ENCODE measurements at places on chromosomes 6 and 20. TPM values are rescaled to one million over a fixed set of nuclear protein-coding genes. Genes with fewer than 3 reads are reported as not detected.

NOX3 gene
- total RNA-seq: not detected

IL22RA2 gene
- not detected for total RNA-seq

BYSL gene
- 7.6 TPM for total RNA-seq

GRCh38 chr6:109058620-109059019 is 36.0 kb downstream of the SESN1 start:
- no peak for DNase-seq

- DNase-seq: no peak
Observed at GRCh38 chr6:123316733-123317323, 319.9 kb downstream of the TRDN start.

DNA sequence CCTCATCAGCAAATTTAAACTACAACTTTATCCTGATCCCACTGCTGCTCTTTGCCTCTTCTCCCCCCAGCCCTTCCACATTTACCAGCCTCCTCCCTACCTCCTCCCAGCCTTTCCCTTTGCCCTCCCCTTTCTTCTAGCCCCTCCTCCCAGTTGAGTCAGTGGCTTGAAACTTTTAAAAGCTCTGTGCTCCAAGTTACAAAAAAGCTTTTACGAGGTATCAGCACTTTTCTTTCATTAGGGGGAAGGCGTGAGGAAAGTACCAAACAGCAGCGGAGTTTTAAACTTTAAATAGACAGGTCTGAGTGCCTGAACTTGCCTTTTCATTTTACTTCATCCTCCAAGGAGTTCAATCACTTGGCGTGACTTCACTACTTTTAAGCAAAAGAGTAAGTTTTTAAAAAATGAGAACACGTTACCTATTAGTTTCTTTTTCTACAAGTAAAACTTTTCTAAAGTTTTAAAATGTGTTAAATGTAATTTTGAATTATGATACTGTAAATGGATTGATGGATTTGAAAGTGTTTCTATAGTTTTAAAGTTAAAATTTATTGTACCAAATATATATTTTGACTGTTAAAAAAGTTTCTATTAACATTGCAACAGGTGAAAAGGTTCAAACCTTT is at the start of gene GJA1:
Gene GJA1, plus strand, starts transcription at position 203 of the 626 bp plus-strand sequence. CDS start 11,202 bp downstream, outside the sequence.
- no peak for DNase-seq

GRCh38 chr6:98107801-98108200 is 726.6 kb upstream of the POU3F2 start:
- DNase-seq: no peak

GRCh38 chr6:166998256-166999144 is 697 bp upstream of the CEP43 start:
- peak; percentile 41 for DNase-seq

DNA sequence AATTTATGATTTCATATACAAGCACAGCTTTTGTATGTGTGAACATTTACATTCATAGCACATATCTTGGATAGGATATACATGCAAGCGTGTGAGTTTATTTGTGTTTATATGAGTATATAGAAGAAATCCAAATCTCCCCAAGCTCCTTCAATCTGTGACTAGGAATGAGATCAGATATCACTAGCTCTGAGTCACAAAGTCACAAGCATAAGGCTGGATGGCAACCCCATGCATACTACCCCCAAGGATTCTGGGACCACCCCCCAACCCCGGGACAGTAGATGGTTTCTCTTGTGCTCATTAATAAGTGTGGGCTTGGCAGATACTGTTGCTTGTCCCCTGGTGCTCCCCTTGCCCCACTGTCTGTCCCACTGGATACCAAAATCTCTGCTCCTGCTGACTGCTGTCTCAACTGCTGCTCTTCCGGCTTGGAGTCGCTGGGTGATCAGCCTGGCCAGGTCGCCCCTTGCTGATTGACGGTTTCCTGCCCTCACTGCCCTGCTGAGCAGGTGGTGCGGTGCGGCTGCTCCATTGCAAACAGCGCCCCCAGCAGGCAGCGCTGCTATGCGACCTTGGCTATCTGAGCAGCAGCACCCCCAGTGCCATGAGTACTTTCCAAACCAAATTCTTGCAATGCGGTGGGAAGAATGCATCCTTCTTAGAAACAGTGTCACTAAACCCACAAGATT is 279.4 kb downstream of the CD83 start:
- DNase-seq: no peak

HLA-G gene
- not detected for total RNA-seq

PDE7B gene
- 5.2 TPM for total RNA-seq

- DNase-seq: no peak
Observed at GRCh38 chr6:17719323-17720041, 12.8 kb upstream of the NUP153 start.

GRCh38 chr6:157093536-157093935 is 229.8 kb downstream of the TMEM242 start:
- DNase-seq: no peak

GRCh38 chr20:9417665-9418064 is 96.7 kb upstream of the LAMP5 start:
- no peak for DNase-seq

DNA sequence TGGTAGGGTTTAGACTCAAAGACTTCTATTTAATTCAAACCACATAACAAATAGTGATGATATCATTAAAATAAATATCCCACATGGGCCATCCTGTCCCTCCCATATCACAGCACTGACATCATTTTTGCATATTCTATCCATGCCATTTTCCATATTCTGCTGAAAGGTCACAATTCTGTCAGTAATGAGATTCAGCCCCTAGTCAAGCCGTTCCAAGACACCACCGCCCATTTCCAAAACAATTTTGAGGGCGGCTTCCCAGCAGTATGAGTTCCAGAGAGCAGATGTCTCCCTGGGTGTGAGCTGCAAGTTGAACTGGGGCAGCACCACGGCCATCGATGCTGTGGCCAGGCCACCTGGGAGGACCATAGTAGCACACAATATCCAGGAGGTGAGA is 65.1 kb upstream of the PLEKHG1 start:
- DNase-seq: no peak

DNA sequence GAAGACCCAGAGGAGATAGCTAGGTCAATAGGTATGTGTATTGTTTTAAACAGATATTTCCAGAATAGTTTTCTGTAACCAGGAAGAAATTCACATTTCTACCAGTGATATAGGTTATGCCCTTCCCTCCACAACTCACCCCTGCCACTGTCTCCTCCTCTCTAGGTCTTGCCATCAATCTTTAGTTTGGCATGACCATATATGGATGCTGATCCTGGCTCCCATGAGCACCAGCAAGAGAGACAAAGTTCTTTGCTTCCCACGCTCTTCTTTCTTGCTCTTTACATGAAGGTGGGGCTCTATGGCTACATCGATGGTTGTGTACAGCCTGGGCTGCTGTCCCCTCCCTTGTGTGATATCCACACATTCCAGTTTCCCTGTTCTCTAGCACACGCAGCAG is 459.4 kb upstream of the ID4 start:
- DNase-seq: no peak

ERVFRD-1 gene
- 0.14 TPM for total RNA-seq

BACH2 gene
- 1.9 TPM for total RNA-seq

FOXQ1 gene
- 1.1 TPM for total RNA-seq

DNA sequence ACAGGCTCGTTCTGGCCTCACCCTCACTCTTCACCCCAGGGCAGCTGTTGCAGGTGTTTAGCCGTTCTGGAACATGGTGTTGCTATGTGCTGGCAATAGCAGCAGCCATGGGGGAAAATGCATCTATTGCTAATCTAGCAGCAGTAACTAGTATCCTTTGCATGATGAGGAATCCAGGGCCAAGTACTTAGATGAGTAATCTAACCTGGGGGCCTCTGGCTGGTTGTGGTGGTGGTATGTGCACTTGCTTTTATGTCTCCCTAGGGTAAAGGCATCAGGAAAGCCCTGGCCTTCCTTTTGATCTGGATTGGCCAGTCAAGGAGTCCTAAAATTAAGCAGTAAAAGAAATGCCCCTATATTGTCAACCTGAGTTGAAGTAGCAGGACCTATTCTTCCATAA is 594.5 kb upstream of the MAP3K7 start:
- DNase-seq: no peak

DNA sequence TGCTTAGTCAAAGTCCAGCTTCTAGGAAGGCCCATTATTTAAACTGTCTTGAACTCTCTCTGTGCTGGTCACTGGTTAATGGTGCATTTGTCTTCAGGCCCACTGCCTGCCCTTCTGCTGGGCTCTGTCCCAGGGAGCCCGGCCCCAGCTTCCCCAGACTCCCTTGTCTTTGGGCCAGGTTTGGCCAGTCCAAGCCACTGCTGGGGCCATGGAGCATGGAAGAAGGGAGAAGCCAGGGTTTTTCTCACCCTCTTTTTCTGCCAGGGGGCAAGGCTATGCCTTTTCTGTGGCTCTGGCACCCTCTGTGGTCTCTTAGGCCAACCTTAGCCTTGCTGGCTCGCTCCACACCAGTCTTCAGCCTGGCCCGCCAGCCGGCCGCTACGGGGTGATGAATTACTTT is 390.0 kb upstream of the SULF2 start:
- no peak for DNase-seq

DNA sequence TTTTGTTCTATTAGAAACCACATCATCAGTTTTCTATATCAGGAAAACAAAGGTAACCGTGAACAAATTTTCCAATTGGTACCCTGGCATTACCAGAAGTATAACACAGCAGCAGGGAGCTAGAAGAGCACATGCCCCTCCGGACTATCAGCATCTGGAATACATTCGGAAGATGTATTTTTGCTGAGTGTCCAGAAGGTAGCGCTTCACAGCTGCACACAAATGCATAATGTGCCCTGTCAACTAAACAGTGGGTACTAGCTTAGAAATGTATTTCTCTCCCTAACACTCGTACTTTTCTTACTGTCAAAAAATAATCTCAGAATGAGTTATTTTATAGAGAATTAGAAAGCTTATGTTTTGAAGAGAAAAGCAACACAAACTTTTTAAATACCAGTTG is 77.6 kb downstream of the HUS1B start:
- DNase-seq: no peak

DNA sequence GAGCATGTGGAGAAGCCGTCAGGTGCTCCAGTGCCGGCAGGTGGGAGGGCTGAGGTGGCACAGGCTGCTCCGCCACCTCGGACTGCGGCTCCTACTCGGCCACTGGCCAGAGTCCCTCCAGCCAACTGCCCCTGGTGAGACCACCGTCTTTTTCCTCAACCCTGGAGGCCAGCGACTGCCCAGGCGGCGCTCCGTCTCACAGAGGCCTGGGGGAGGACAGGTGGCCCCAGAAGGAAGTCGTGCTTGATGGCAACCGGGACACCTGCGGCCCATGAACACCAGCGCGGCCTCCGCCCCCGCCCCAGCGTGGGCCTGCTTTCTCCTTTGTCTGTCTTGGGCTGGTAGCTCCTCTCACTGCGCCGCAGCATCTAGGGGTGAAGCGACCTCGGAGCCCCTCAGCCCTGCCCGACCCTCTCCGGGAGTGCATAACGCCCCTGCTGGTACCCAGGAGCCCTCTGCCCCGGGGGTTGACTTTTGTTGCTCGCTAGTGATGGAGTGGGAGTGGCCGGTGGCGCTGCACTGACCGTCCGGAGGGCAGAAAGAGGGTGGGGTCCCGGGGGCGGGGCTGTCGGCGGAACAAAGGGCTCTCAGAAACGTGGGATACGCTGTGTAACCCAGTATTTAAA is 706 bp upstream of the TUBB2B start:
- no peak for DNase-seq

PI3 gene
- total RNA-seq: not detected

DNA sequence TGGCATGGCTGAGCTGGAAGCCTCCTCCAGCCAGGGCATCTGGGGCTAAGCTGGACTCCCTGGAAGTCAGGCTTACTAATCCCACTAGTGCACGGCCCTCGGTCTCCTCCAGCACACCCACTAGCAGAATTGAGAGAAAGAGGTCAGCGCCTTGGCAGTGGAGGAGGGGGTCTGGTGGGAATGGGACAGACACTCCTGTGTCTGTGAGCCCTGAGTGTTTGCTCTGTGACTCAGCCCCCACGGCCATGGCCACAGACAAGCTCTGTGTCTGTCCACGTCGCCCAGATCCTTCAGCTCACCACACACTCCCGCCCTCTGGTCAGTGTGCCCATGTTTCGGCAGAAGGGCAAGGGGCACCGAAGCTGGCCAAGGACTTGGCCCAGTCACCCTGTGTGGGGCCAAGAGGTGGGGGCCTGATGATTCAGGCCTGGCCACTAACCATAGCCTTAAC is 8.8 kb downstream of the MDFI start:
- no peak for DNase-seq

GRCh38 chr20:4683261-4683660 is 38.4 kb upstream of the PRND start:
- no peak for DNase-seq

DNA sequence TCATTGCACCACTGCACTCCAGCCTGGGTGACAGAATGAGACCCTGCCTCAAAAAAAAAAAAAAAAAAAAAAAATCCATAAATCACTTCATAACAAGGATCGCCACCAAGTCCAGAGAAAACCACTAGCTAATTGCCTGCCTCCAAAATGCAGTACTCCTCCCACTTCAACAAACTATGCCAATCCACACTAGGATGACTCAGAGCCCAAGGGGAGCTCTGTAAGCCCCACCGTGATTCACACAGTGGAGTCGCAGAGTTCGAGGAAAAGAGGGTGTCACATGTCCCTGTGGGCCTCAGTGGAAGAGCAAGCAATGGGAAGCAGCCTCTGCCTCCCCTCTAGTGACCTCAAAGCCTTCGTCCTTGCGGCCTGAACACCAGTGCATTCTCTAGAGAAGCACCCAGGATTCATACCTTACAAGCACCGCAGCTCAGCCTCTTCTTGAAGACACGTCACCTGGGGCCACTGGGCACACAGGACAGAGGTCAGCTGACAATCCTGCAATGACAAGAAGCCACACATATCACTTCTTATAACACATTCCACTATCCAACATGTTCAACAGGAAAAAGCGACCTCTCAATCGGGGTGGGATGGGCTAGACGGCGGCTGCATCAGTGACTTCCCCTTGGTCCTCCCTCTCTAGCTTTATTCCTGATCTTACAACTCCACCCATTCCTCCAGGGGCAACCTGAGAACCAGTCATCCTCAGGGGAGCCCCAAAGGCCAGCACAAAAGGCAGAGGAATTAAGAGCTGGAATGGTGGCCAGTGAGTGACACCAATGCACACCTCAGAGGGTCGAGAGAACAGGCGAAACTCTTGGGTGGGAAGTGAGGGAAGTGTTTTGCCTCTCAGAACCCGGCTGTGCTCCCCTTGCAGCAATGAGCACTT is 8.9 kb downstream of the SNHG17 start:
- DNase-seq: no peak

RXRB gene
- 19.4 TPM for total RNA-seq

DNA sequence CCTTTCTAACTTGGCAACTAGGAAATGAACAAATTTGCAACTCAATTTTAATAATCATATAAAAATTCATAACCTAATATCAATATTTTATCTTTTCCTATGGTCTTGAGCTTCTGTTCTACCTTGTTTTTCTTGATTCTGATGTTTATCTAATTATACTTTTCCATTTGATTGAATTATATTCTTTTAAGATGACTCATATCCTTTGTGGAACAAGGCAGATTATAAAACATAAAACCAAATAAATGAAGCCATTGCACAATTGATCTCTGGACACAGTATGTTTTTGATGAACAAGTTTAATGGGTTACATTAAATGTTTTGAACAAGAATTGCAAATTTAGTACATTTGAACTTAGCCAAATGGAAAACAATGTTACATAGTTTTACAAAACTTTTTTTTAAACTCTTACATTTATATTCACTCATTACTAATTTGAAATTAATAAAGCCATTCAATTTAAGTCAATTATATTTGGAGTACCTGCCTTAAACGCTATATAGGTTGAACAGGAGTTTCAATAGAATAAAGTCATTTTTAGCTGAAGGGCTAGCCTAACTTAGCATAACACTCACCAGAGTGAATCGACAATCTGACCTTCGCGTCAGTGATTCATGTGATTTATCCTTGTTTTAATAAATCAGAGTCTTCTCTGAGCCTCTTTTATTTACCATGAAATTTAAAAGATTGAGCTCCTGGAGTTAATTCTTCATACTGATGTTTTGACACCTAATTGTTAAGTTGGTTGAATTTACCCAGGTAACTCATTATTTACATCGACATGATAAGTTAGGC is 3.8 kb downstream of the NCOA7 start:
- no peak for DNase-seq

GPANK1 gene
- total RNA-seq: 8.7 TPM
